ENCODE measurements at places on chromosomes 5 and 9. TPM values are rescaled to one million over a fixed set of nuclear protein-coding genes. Genes with fewer than 3 reads are reported as not detected.

The NTRK2 gene
- 0.05 TPM for total RNA-seq

The GPR151 gene
- total RNA-seq, result not detected

The SCGB3A1 gene
- 0.39 TPM for total RNA-seq

The HAVCR2 gene
- 0.25 TPM for total RNA-seq

The NDUFS6 gene
- 75.8 TPM for total RNA-seq

The HARS2 gene
- total RNA-seq, result 26.8 TPM
